ENCODE measurements at places on chromosomes 11 and 22.

GRCh38 chr11:106957030-106957482 is 61.2 kb downstream of the GUCY1A2 start:
- no peak for DNase-seq
- H3K4me3 ChIP-seq: no peak overlapping the region
- no peaks in the 10 kb centered on the region for H3K27me3 ChIP-seq

DNA sequence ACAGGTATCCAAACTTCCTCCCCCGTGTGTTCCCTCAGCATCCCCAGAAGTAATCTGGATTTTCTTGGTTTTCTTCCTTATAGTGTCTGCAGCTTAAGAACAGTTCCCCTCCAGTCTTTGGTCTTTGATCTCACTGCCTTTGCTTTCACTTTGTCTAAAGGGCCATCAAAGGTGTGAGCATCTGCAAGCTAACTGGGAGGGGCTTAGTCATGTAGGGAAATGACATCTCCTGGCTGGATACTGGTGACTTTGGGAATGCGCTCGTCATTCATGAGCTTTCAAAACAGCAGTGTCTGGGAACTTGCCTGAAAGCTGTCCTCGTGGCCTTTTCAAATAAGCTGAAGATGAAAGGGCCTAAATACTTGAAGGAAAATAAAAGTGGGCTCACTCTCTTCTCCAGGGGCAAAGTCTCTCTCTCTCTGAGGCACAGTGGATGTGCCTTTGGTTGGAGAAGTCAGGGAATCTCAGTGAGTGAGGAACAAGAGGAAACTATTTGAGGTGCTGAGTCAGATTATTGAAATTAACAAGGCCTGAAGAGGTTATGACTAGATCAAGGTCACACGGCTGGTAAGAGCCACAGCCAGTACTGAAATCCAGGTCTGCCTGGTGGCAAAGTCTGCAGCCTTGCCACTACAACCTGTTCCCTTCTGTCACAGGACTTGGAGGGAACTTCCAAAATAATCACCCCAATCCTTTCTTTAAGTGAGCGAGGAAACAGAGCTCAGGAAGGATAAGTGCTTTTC is 45.6 kb upstream of the TENM4 start:
- H3K36me3 ChIP-seq: no peaks in the 10 kb centered on the region
- H3K27me3 ChIP-seq: no peaks in the 10 kb centered on the region
- H3K27ac ChIP-seq: no peak overlapping the region
- H3K4me3 ChIP-seq: no peak overlapping the region

DNA sequence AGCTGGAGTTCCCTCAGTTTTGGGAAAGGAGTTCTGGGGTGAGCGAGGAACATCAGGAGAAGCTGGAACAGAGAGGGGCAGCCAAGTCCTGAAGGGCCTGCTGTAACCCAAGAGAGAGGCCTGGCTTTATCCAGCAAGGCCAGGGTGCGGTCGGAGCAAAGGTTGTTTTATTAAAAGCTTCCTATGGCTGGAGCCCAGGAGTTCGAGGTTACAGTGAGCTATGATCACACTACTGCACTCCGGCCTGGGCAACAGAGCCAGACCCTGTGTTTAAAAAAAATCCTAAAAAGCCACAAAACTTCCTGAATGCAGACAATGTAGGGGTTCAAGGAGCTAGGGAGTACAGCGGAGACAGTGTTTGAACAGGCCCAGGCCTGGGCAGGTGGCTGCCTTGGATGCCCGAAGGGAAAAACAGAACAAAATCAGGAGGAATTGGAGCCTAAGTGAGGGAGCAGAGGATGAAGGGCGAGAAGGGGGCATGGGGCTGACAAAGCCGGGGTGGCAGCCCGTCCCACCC is 22.2 kb upstream of the MALAT1 start:
- peak overlapping the region; percentile 99 for H3K27ac ChIP-seq
- H3K4me3 ChIP-seq: peak overlapping the region; percentile 98
- H3K4me1 ChIP-seq: peaks cover 6% of the 10 kb centered on the region
- DNase-seq: no peak
- no peaks in the 10 kb centered on the region for H3K27me3 ChIP-seq

DNA sequence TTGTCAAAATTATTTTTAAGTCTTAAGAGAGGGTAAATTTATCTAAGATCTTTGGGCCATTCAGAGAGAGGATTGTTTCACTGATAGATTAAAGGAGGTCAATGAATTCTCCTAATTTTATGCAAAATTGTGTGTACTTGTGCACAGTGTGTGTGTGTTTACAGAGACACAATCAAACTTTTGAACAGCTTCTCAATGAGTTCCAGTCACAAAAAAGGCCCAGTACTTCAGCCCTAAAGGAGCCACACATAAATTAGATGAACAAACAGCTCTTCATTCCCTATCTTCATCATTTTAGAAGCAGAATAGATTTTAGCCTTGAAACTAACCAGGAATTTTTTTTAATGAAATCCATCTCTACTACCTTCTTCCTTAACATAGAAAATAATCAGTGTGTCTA is 9.7 kb downstream of the GRIA4 start:
- H3K4me3 ChIP-seq: no peak overlapping the region
- no peak for DNase-seq
- no peaks in the 10 kb centered on the region for H3K36me3 ChIP-seq
- H3K27me3 ChIP-seq: no peaks in the 10 kb centered on the region
- H3K27ac ChIP-seq: no peak overlapping the region

- H3K36me3 ChIP-seq: no peaks in the 10 kb centered on the region
- no peak for DNase-seq
- H3K27me3 ChIP-seq: no peaks in the 10 kb centered on the region
- no peaks in the 10 kb centered on the region for H3K4me1 ChIP-seq
Measured at GRCh38 chr11:104078245-104078644, 41.8 kb downstream of the DDI1 start.

GRCh38 chr11:33294797-33295196 is 37.6 kb downstream of the HIPK3 start:
- H3K27me3 ChIP-seq: no peaks in the 10 kb centered on the region
- no peaks in the 10 kb centered on the region for H3K36me3 ChIP-seq
- DNase-seq: no peak

GRCh38 chr11:116697011-116697410 is 75.8 kb downstream of the BUD13 start:
- no peak overlapping the region for H3K4me3 ChIP-seq
- peaks cover 36% of the 10 kb centered on the region for H3K27me3 ChIP-seq
- no peaks in the 10 kb centered on the region for H3K4me1 ChIP-seq
- DNase-seq: no peak
- no peaks in the 10 kb centered on the region for H3K36me3 ChIP-seq

GRCh38 chr11:16785520-16786128 is 47.2 kb downstream of the C11orf58 start:
- DNase-seq: peak; percentile 25
- H3K36me3 ChIP-seq: no peaks in the 10 kb centered on the region
- no peaks in the 10 kb centered on the region for H3K27me3 ChIP-seq
- H3K4me1 ChIP-seq: no peaks in the 10 kb centered on the region
- no peak overlapping the region for H3K4me3 ChIP-seq
- H3K27ac ChIP-seq: no peak overlapping the region

DNA sequence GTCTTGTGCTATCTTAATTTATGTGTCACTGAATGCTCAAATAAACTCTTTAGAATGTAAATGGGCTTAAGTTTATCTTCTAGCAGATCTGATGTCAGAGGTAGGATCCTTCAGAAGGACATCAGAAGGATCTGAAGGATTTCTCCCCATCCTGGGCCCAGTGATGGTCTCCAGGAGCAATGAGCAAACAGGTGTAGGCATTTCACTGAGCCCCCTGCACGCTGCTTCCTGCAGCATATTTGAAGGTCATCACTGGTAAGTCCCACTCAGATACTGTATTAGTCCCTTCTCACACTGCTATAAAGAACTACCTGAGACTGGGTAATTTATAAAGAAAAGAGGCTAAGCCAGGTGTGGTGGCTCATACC is 4.5 kb downstream of the GSTP1 start:
- no peak overlapping the region for H3K4me3 ChIP-seq
- H3K36me3 ChIP-seq: peaks cover 2% of the 10 kb centered on the region
- H3K4me1 ChIP-seq: no peaks in the 10 kb centered on the region
- DNase-seq: no peak

GRCh38 chr11:504053-504993 is 2.7 kb downstream of the RNH1 start:
- H3K27me3 ChIP-seq: no peaks in the 10 kb centered on the region
- H3K4me1 ChIP-seq: peaks cover 13% of the 10 kb centered on the region
- no peak overlapping the region for H3K4me3 ChIP-seq
- DNase-seq: no peak
- peaks cover 26% of the 10 kb centered on the region for H3K36me3 ChIP-seq

DNA sequence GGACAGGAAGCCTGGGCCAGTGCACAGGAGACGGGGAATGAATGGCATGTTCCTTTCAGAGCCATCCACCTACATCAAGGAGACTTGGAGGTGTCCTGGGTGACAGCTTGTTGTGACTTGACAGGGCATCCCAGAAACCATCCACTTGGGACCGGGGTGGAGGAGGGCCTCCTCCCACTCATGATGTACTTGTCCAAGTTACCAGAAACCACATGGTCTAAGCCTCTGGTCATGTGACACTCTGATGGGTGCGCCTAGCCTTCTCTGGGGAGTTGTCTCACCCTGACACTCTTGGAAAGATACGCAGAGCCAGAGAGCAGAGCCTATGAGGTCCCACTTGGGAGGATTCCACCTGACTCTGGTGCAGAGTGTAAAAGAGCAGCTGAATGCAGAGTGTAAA is 21.6 kb upstream of the FXYD6 start:
- H3K4me3 ChIP-seq: no peak overlapping the region
- H3K4me1 ChIP-seq: no peaks in the 10 kb centered on the region
- no peak for DNase-seq

DNA sequence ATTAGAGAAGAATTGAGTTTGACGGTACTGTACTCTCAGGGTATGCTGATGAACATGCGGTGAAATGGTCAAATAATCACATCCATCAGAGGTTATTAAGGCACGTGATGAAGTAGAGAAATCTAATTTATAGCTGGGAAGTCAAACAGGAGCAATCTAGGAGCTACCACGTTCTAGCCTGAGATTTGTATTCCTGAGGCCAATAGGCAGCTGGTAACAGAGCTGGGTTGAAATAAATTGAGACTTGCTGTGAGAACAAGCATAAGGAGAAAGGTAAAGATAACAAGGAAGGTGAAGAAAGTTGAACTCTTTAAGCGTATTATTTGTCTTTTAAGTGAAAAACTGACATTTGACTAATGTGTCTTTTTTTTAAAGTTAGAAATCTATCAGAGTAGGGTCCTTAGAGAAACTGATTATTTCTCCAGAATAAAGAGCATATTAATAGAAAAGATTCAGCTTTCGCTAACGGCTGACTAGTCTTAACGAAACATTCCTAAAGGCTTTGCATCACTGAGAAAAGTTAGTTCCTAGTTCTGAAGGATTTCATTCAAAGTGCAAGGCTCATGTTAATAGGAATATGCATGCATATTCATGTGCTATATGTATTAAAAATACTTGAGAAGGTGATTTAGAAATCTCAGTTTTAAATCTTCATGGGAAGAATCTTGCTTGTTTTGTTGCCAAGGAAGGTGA is 5.2 kb upstream of the WEE1 start:
- H3K4me3 ChIP-seq: no peak overlapping the region
- peak overlapping the region; percentile 58 for H3K27ac ChIP-seq
- DNase-seq: no peak
- no peaks in the 10 kb centered on the region for H3K36me3 ChIP-seq
- H3K4me1 ChIP-seq: peaks cover 20% of the 10 kb centered on the region

All from T-cell (primary cell).